CD4-positive, alpha-beta T cell treated with Interleukin-2 at 100 ng/mL for 4 hours (primary cell): ENCODE measurements at places on chromosomes 1 and 21.
A peak's percentile ranks its signal among the peaks of the same experiment; 100 is the strongest.

GRCh38 chr1:67040405-67040804 is 13.5 kb downstream of the SLC35D1 start:
- DNase-seq, result no peak

DNA sequence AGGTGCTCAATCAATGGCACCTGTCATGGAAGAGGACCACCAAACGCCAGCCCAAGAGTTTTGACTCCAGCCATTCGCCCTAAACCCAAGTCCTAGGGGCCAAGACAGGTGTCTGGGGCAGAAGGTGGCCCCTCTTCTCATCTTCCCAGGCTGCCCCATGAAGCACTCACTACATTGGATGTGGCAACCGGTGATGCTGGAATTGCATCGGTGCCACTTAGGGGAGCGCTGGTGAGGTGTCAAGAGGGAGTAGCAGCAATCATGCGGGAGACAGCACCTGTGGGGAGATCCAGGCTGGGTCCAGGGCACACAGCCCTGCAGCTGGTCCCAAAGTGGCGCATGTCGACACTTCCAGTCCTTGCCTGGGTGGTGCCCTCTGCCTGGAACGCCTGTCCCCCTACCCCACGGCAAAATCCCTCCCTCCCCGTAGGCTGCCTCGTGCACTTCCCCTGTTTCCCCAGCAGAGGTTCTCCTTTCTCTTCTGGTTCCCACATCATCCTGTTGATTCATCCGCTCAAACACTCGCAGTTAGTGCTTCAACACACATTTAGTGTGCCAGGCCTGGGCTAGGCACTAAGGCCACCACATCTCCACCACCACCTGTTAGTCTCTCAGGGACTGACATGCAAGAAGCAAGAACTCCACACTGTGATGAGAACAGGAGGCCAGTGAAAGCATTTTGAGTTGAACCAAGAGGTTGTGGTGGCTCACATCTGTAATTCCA is 18.5 kb downstream of the PLA2G2D start:
- DNase-seq, result peak; percentile 11

- no peak for DNase-seq
Measured at GRCh38 chr1:94094469-94095111, 26.4 kb downstream of the ABCA4 start.

- DNase-seq, result no peak
Measured at GRCh38 chr1:17885663-17886320, 130.7 kb downstream of the ACTL8 start.

- no peak for DNase-seq
Measured at GRCh38 chr1:34266127-34266951, 89.6 kb downstream of the C1orf94 start.

GRCh38 chr1:230268371-230269170 is 157.6 kb downstream of the PGBD5 start:
- no peak for DNase-seq

DNA sequence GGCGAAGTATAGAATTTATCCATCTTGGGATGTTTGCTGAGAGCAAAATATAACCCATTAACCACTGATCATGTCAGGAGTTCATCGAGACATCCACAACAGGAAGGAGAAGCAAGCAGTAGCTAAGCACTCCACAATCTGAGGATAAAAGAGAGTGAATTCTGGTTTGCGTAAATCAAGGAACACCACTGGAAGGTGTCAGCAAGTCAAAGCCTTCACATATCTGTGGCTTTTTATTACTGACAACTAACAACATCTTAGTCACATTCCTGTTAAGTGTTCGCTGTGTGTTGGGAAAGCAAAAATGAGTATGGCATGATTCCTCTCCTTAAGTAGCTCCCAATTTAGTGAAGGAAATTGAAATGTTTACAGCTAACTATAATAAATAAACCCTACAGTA is 44.5 kb upstream of the DARS2 start:
- no peak for DNase-seq

GRCh38 chr1:91546301-91546581 is 45.6 kb downstream of the CDC7 start:
- DNase-seq, result no peak

DNA sequence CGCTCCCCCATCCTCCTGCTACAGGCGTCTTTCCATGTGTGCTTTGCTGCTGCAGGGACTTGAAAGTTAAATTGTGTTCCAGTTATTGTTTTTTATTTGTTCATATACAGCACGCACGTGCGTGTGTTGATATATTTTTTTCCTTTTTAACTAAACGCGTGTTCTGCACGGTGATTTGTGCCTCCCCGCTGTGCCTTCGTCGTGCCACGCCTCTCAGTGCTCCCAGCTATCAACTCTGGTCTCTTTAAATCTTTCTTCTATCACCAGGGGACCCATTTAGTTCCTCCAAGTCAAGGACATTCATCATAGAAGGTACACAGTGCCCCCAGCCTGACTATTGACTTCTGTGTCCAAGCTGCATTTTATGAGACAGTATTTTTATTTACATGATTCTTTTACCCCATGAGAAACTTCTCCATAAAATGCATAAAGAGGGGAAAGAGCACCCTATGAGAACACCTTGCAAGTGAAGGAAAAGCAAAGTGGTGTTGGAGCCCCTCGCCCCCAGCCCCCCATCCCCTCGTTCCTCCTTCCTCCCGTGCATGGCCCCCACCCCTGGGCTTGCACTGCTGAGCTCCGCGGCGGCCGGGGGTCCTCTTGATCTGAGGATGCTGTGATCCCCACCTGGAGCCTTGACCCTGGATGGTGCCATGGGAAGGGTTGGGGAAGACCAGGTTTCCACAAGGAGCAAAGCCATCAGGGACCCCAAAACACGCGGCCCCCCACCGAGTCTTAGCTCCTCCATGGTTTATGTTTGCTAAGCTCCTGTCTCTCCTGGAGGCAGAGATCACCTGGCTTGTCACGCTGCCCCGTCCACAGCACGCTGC is 45.5 kb downstream of the KCNAB2 start:
- DNase-seq, result no peak

DNA sequence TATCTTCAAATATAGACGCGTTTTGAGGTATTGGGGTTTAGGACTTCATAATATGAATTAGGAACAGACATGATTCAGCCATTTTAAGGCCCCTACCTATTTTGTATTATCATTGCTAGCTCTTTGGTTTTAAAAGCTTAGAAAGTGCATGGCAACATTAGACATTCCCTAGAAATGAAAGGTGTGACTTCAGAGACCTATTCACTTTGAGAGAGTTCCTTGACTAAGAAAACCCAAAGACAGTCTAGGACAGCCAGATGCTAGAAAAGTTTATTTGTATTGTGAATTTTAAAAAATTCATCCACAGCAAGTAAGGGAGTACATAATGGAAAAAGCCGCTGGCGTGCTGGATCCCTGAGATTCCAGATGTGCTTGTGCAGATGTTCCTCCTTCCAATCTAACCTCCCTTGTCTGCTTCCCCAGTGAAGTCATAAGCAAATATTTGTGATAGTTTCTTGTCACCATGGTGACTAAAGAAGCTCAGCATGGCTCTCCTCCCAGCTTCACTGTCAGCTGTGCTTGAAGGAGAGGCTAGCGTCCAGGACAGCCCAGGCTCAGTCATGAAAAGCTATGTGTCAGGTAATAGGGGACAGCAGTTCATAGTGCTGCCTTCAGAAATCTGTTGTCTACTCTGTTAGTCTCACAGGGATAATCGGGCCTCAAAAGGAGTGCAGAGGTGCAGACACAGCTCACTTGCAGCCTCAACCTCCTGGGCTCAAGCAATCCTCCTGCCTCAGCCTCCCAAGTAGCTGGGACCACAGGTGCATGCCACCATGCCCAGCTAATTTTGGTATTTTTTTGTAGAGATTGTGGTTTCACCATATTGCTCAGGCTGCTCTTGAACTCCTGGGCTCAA is 34.8 kb downstream of the KPNA6 start:
- peak; percentile 10 for DNase-seq

GRCh38 chr1:180560200-180560867 is 1.6 kb downstream of the OVAAL start:
- DNase-seq, result no peak

DNA sequence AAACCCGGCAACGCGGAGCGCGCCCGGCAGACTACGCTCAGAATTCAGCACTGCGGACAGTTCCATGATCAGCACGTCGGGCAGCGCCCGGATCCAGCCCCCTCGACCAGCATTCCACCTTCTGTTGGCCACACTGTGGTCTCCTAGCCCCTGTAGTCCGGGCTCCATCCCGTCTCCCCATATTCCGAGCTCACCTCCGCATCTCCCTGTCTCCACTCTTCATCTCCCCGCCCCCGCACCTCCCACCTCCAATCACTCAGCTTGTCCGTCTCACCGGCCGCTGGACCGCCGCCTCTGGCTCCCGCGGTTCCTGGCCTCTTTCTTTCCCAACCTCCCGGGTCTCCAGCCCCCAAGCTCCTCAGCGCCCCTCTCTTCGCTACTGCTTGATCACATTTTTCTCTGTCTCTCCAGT is 500 bp downstream of the EPHA10 start:
- no peak for DNase-seq

DNA sequence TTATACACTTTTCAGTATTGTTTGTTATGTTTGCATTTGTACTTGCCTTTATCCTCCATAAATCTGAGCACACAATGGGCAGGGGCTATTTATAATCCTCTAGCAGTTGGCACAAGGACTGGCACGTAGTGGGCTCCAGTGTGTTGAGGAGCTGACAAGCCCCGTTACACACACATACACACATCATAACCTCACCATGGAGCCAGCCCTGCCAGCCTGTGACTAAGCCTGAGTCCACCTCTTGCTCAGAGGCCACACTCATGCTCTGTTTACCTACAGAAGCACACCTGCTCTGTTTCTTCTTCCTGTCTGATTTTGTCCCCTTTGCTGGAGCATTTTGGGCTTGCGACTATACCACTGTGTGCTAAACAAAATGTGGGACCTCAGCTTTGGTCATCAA is 64.5 kb upstream of the SPATA6 start:
- no peak for DNase-seq

GRCh38 chr1:156560585-156561163 is 11.7 kb downstream of the IQGAP3 start:
- no peak for DNase-seq

GRCh38 chr1:65593516-65593915 is 173.0 kb downstream of the LEPR start:
- DNase-seq, result no peak

DNA sequence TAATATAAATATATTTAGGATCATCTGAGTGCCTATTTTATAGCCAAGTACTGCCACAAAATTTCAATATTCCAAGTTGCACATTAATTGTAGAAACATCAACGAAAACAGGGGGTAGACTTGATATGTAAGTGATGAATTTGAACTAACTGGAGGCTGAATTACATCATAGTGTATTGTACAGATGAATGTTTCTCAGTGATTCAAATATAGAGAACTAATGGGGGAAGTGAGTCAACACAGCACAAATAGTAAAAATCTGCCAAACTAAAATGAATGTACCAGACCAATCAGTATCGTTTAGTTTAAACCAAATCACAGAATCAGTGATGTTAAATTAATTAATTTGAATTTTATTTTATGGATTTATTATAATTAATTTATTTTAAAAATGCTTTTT is 42.8 kb downstream of the RTCA start:
- no peak for DNase-seq

GRCh38 chr1:56468518-56468917 is 110.8 kb downstream of the PLPP3 start:
- DNase-seq, result no peak

GRCh38 chr1:55580845-55581332 is 365.7 kb upstream of the USP24 start:
- no peak for DNase-seq

GRCh38 chr1:151547119-151547899 is 7.2 kb downstream of the TUFT1 start:
- no peak for DNase-seq

GRCh38 chr1:162259894-162260455 is 116.7 kb downstream of the SPATA46 start:
- no peak for DNase-seq
